ENCODE measurements at places on chromosomes 11 and 22.

GRCh38 chr11:122032317-122032716, 83.7 kb downstream of the BLID start:
- DNase-seq, result peak; percentile 76

GRCh38 chr11:26297189-26297975, 34.5 kb upstream of the ANO3 start:
- peak; percentile 48 for DNase-seq

DNA sequence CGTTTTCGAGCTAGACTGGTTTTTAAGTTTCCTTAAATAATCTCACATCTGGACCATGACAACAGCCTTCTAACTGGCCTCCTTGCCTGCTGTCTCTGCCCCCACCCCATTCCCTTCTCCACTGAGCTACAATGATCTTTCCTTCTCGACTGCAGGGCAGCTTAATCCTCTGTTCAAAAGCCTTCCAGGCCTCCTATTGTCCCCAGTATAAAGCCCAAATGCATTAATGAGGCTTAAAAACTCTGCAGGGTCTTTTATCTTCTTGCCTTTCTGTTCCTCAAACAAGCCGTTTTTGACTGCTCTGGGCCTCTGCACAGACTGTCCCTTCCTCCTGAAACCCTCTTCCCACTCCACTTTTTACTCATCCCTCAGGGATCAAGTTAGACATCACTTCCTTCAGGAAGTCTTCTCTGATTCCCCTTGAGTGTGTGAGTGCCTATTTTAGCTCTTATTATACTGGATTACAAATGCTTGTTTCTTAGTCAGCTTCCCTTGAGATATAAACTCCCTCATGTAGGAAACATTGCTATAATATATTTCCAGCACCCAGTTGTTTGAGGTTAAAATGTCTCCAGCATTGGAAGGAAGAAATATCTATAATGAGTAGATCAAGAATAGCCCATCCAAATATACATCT, 23.6 kb upstream of the PAMR1 start:
- peak; percentile 68 for DNase-seq

DNA sequence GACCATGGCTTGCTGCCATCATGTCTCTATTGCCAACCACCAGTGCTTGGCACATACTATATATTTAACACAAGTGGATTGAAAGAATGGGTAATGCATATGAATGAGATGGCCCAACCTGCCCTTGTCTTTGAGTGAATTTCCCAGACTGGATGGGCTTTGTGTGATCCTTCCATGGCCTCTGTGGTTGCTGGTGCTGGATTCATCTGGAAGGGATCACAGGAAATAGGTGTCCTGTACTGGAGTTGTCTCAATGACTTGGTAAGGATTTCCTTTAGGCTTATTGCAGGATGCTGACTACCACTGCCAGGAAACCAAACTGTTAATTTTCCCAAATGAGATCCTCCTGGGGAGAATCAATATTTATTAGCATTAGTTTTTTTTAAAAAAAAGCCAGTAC, 328.6 kb downstream of the TMEM135 start:
- DNase-seq, result no peak

DNA sequence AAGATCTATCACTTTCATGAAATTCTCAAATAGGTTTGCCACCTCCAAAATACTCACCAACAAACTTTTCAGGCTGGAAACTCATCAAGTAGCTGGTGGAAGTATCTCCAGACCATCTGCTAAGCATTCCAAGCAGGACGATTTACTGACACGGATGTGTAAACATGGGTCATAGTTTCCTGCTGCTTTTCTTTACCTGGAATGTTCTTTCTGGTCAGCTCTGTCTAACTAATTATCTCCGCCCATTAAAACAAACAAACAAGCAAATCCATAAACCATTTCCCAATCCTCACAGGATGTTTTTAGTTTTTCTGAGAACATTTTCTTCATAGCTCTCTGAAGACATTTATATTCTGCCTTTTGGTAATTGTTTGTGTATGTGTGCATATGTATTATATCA, 397.0 kb downstream of the METTL15 start:
- peak; percentile 39 for DNase-seq

DNA sequence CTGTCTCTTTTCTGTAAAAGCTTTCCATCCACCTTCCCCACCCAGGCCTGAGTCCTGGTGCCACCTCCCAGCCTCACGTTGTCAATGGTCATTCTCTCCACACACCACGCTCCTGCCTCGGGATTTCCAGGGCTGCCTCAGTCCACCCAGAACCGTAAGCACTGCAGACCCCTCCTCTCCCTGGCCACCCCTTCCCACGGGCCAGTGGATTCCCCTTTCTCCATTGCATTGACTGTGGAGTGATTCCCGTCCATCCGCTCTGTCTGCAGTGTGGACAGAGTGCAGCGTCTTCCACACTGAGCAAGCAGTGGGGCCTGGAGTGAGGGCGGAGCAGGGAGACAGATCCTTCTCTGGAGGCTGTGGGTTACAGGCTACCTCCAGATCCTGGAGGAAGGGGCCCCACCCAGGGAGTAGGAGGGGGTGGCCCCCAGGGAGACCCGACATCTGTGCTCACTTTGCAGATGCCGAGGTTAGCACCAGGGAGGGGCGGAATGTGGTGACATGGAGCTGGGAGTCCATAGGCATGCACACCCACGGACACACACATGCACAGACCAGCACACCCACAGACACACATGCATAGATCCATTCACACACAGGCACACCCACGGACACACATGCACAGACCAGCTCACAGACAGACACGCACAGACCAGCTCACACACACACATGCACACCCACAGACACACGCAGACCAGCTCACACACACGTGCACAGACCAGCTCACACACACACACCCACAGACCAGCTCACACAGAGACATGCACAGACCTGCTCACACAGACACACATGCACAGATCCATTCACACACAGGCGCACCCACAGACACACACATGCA, 109.6 kb upstream of the B3GAT1 start:
- DNase-seq, result no peak

DNA sequence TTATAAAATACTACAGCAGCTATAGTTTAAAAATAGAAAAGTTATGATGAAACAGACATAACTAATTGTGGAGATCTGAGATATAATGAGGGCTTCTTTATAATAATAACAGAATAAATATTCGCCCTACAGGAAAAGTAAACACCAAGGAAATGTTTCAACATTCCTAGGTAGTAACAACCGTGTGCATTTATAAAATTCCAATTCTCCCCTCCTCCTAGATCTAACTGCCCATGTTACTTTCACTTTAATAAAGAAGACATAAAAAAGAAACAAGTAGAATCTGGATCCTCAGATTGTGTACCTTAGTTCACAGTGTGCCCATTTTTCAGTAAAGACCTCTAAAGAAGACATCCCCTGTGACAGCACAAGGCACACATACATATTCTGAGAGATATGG, 57.8 kb upstream of the MN1 start:
- peak; percentile 61 for DNase-seq

GRCh38 chr11:11620921-11621572, 758 bp downstream of the GALNT18 start:
- DNase-seq, result peak; percentile 18

DNA sequence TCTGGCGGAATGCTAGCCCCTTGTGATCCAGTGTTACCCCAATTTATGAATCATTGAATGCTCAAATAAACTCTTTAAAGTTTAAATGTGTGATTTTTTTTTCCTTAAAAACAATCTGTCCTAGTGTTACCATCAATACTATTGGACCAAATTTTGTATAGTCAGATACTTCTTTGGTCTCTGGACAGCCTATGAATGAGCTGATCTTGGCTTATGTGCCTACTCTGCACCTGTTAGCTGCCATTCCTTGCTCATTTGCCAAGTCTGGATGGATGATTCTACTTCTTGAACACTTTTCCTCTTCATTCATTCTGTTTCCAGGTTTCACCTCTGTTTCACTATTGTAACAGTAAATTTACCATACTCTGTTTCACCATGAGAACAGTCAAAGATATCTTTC, 226.5 kb upstream of the ZBED5 start:
- no peak for DNase-seq

- no peak for DNase-seq
Measured at GRCh38 chr11:124454552-124454951, 9.1 kb upstream of the OR8B8 start.

- DNase-seq, result no peak
Measured at GRCh38 chr22:12601870-12602779, 2925.9 kb upstream of the OR11H1 start.

DNA sequence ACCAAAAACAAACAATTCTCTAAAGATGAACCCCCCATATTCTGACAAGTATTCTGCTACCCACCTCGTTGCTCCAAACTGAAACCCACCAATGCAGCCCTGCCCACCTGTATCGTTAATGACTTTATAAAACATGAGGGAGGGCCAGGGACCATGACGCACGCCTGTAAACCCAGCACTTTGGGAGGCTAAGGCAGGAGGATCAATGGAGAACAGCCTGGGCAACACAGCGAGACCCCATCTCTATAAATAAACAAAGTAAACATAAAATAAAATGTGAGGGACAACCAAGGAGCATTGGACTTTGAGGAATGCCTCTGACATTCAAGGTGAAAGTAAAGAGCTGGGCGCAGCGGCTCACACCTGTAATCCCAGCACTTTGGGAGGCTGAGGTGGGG, 39.8 kb upstream of the ATXN10 start:
- DNase-seq, result no peak

DNA sequence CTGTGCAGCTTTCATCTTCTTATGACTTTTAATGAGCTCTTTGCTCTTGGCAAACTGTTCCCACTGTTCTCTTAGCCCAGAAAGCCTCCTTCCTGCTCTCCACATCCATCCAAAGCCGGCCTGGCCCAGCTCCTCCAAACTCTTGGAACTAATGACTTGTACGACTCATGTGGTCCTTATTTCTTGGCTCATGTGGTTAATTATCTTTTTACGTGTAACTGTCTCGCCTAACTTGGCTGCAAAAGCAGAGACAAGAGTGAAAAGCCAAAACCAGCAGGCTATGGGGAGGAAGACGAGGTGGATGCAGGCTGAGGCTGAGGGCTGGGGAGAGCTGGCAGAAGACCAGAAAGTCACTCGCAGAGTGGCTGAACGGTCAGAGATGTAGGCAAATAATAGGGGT, 5.5 kb downstream of the CSNK2A3 start:
- DNase-seq, result peak; percentile 5

DNA sequence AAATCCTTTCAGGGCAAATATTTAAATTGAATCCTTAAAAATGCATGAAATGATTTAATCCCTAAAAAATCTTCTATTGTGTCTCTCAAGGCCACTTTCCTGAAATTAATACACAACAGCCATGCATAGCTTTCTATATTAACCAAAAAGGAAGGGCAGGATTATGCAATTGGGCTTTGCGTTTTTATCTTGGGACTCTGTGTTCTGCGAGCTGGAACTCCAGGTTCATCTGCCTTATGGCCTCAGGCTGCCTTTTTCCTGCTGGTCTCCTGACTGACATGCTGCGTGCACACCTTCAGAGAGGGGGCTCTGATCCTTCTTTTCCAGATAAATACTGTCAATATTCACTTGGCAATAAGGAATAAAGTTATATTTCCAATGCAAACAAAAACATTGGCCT, 141.7 kb upstream of the GRIA4 start:
- DNase-seq, result no peak

GRCh38 chr22:24696551-24697001, 77.9 kb downstream of the PIWIL3 start:
- no peak for DNase-seq

DNA sequence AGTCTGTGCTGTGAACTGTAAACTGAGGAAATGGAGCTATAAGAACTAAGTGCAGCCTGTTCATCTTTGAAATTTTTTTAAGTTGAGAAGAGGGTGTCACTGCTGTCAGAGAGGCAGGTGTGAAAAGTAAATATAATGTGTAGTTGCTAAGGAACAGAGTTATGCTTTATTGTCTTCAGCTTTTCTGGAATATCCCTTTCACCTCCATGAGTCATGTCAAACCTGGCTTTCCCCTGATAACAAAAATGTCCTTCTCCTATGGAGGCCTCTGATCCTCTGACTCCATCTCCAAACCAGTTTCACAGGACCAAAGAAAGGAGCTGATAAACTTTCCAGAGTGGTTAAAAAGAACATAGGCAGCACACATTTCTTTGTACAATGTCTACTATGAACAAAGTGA, 12.8 kb upstream of the MUC15 start:
- DNase-seq, result no peak

DNA sequence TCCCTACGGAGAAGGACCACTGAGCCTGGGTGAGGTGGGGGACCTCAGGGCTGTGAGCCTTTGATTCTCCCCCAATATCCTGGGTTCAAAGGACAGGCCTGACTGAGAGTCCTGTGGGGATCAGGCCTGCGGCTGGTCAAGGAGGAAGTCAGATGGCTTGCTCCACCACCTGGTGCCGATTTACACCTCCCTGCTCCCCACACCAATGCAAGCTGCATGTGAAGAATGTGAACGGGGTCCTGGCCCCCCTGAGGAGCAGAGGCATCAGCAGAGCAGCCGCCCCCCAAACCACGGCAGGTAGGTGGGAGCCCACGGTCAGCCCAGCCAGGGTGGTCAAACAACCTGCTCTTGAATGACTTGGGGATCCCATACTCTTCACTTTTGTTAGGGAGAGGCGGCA, 6.7 kb downstream of the ADAMTS8 start:
- DNase-seq, result no peak

GRCh38 chr11:130832566-130833425, 83.5 kb downstream of the SNX19 start:
- DNase-seq, result peak; percentile 72

DNA sequence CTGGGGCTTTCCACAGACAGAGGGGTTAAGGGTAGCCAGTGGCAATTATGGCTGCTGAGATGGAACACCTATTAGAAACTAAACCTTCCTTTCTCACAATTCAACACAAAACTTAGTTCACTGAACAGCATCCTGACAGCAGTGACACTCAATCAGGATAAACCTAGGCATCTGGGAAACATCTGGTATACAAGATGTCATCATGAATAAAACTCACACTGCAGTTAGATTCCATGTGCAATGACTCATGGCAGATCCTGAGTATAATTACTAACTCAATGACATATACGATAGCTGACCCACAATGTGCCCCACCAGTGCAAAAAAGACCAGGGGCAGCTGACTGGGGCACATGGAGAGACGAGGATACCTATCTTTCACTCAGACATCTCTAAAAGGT, 17.7 kb downstream of the RBFOX2 start:
- peak; percentile 88 for DNase-seq

DNA sequence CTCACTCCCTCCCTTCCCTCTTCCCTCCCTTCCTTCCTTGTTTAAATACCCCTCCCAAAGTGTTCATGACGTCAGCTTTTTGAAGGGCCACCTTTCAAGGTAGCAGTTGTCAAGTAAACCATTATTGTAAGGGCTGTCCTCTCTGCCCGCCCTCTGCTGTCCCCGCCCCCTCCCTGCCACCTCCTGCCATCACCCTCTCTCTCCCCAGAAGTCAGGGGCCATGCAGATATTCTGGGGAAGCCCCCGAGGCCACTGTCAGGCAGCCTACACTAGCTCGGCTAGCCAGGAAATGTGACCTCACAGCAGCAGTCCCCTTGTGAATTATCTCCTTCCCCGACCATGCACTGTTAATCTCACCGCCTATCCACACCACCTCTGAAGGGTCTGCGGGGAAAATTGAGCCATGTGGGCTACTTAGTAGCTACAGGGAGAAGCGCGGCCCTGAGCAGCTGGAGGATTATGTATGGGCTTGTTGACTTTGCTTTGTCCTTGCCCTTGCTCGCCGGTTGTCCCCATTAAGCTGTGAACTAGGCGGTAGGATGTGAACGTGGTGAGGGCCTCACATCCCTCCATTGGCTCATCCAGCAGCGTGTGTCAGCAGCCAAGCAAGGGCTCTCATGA, 42.1 kb upstream of the ATXN10 start:
- no peak for DNase-seq

GRCh38 chr11:37907436-37908218, 1309.6 kb upstream of the RAG2 start:
- DNase-seq, result no peak
